ENCODE measurements at places on chromosomes 3 and 15.

DNA sequence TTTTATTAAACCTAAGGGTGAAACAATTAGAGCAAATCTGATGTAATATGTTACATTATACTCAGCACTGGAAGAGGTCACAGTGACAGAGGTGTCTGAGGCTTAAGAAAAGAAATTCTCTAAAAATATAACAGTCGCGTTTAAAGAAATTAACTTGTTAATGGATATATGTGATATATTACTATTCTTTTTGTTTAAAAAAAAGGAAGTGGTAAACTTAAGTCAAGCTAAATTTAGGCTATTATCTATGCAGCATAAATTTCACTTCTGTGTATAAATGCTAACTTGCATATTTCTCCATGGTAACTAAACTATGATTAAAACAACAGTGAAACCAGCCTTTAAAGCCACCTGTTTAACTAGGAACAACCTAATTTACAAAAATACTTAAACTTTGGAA is 191.3 kb downstream of the FOXP1 start:
- ATAC-seq: no peak

GRCh38 chr3:15321349-15321748 is 11.0 kb downstream of the SH3BP5 start:
- no peak for ATAC-seq

DNA sequence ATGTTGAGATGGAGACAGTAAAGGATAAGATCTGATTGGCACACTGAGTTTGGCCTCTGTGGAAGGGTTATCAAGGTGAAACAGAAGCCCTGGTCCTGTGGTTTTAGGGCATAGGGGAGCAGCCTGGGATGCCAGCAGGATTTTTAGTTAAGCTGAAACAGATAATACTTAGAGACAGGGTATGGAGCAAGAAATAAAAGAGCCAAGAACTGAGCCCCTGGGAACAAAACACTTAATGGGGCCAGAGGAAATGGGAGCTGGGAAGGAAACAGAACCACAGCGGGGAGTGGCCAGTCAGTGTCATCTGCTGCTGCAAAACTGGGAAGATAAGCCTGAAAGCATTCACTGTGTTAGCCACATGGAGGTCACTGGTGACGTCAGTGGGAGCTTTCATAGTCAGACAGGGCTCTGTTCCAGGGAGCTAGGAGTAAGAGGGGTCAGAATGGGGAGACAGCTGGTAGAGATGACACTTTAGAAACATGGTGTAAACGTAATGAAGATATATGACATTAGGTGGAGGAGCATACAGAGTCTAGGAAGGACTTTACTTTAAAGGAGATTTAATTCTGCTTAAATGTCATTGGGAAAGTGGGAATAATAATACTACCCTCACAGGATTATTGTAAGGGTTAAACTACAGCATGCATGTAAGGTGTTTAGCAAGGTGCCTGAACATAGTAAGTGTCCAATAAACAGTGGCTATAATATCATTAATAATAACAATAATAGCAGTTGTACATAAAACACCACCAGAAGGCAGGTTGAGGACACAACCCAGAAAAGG is 172.7 kb upstream of the CTNNB1 start:
- peak; percentile 82 for ATAC-seq

GRCh38 chr15:67125589-67126502 is 60.4 kb downstream of the SMAD3 start:
- ATAC-seq: peak; percentile 81

- ATAC-seq: no peak
Observed at GRCh38 chr3:67044295-67044694, 46.2 kb downstream of the KBTBD8 start.

DNA sequence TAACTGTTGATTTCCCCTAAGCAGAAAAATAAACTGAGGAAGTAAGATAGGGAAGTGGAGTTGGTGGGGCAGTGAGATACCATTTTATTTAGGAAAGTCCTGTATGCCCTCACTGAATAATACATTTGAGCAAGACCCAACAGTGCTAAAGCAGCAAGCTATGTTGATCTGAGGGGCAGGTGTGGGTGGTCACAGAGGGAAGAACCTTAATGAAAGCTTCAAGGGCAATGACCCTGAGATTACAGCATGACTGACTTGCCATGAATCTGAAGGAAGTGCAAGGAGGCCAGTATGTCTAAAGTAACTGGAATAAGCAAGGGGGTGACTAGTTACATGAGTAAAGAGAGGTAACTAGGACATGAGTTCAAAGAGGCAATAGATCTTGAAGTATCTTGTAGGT is 159.5 kb downstream of the CD47 start:
- ATAC-seq: no peak

DNA sequence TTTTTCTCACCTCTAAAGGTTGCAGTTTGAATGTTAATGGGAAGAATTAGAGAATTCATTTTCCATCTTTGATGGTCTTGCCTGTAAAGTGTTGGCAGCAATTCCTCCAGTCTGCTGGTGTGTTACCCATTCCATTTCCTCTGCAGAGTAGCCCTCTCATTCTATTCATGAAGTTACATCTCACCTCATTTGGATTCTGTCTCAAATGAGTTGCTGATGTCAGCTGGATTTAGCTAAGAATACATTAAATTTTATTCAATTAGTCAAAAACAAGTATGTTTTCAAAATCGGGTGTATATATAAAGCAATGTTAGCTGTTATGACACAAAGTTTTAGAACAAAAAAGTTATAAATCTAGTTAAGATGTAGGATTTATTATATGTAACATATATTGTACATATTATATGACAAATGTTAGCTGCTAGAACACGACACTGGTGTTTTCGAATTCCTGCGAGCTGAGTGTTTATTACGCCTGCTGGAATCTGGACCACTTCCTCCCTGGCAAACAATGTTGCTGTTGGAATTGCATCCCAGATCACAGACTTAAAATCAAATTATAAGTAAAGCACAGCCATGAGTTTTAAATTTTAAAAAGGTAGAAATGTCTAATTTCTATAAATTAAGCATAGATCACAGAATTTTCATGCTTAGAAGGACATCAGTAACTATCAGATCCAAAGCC is 516.2 kb downstream of the OCA2 start:
- no peak for ATAC-seq

DNA sequence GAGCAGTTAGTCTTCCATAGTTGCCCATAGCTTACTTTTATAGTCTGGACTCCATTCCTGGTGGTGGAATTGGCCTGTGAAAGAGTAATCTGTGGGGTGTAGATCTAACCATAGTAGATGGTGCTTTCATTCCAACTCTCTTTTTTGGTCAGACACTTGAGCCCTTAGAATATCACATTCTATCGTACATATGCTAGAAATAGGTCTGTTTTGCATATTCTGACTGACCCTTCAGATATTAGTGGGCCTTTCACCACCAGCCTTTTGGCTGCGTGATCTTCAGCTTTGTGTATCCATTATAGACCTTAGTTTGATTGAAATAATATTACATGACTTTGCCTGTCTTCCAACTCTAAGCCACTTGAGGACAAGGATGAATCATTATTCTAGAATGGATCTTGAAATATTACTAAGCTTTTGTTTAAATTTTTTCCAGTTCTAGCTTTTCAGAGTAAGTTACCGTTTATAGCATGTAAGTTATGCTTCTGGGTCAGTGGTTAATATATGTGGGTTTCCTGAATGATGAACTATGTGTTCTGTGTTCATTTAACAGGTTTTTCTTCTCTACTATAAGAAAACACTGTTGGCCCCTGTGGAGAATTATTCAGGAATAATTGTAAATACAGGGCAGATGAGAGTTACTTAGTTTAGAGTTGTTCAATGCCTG is 8.7 kb downstream of the RAB7A start:
- no peak for ATAC-seq

DNA sequence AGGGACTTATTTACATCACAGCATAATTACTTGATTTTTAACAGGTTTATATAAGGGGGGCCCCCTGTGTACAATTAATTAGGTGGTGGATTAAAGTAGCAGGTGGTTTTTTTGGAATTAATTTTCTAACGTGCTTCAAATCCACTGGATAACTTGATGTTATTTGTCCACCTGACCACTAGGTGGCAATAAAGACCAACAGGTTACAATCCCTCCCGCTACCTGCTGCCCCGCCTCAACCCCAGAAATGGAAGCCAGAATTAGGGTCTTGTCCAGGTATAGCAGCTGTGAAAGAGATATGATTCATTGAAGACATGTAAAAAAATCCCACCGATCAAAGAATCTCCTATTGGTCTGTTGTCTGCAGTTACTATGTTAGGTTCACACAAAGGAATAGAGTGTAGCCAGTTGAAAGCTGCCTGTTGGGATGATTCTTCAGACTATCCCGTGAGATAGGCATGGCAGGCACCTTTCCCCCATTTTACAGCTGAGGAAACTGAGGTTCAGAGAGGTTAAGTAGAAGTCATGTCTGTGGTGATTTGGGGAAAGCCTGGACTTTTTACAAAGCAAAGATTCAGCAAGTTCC is 44.0 kb downstream of the MFSD1 start:
- ATAC-seq: no peak

DNA sequence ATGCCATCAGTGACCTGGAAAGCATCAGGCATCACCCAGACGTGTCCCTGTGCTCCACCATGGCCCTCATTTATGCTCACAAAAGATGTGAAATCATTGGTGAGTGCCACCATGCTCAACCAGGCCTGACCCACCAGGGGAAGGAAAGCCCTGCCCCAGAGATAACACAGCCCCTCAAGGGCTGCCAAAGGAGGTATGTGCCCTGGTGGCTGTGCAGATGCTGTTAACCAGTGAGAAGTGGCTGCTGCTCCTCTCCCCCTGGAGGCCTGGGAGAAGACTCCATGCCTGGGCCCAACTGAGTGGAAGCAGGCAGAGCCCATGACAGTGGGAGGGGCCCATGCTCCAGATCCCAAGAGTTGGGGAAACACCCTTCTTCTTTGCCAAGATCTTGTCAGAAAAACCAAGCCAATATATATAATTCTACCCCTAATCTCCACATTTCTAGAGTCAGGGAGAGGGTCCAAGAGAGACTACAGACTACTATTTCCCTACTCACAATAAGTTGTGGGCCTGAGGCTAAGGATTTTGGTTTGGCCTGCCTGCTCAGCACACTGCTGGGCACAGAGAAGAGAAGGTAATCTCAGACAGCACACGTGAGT is 2.7 kb downstream of the TTC21A start:
- no peak for ATAC-seq

- ATAC-seq: no peak
Observed at GRCh38 chr3:34972481-34972880, 666.8 kb upstream of the ARPP21 start.

DNA sequence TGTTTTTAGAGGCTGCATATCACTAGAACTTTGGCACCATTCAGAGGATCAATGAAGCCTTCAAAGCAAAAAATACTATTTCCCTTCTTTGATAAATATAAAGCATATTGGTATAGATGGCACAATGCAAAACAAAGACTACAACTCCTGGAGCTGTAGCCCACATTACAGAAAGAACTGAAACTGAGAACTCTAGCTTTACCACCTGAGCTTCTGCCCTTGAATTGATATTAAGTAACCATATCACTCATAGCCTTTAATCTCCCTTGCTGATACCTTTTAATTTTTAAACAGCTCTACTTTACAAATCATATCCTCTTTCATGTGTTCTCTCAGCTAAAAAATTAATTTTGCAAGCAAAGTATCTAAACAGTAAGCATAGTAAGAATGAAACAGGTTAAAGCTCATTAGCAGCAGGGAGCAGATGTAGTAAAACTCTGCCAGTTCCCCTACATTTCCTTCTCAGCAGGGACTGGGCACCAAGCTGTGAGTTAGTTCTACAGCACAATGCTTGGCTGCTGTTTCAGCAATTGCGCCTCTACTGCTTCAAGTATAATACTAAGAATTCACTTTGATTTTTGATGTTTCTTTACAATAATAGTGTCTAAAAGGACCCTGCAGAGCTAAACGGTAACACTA is 97.9 kb upstream of the NANOGP8 start:
- ATAC-seq: no peak

DNA sequence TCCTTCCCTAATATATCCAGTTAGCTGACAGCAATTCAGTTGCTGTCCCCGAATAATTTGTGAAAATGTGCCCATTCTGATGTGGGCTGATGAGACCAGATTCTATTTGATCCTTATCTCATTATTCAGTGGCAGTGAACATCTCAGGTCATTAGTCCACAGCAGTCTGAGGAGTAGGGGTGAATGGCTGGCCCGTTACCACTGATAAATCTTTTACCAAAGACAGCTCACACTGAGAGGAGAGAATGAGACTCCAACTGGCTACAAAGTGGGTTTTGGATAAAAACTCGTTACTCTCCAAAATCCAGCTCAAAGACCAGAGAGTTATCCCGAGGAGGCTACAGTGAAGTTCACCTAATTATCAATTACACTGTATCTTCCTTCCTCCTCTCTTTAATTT is 189.7 kb downstream of the TUSC7 start:
- ATAC-seq: no peak

DNA sequence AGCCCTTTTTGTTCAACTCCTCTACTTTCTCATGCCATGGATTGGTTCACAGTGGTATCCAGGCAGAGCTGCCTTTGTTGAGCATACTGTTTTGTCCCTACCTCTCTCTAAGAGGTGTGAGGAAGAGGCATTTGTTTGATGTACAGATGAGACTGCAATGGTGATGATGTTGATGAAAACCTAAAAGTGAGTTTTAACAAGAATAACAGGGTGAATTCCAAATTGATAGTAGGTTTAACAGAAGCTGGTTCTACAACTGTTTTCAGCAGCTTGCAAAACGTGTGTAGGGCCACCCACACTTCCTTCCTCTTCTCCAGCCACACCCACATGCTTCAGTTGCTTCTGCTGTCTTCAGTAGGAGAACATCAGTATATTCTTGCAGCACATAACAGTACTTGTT is 10.2 kb downstream of the SNRK start:
- peak; percentile 51 for ATAC-seq

- no peak for ATAC-seq
Observed at GRCh38 chr15:64344651-64345294, 11.2 kb downstream of the CSNK1G1 start.

DNA sequence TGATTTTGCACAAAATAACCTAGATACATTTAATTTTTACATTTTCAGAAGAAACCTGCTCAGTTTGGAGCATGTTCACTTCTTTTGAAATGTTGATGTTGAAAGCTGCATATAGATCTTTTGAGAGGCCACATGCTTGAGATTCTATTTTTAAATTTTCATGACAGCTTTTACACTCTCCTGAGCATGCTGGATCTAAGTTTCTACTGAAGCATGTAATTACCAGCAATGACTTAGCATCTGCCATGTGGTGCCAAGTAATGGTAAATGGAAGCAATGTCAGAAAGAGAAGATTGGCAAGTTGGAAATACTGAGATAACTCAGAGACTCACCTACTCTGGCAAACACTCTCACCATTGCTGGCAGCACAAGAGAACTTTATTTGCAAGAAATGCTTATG is 310.6 kb downstream of the NSUN3 start:
- ATAC-seq: no peak

DNA sequence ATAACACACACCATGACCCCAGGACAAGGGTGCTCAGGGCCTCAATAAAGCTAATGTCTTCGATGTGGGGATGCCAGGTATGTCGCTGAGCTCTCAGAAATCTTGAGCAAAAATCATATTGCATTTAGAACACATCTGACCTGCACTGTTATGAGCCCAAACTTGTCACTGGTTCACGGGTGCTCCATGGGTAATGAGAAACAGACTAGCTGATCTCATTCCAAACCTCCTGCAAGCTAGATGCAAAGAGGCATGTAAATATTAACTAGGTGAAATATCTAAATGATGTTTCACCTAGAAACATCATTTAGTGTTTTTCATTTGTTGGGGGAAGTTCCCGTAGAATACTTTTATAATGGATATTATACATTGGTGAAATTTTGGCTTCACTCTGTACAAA is 549.4 kb downstream of the OCA2 start:
- ATAC-seq: no peak

GRCh38 chr3:96182756-96183155 is 631.6 kb upstream of the EPHA6 start:
- ATAC-seq: no peak

Measured in gastroesophageal sphincter (tissue), 4 donors.